ENCODE measurements at places on chromosomes 1 and 21. TPM values are rescaled to one million over a fixed set of nuclear protein-coding genes. Genes with fewer than 3 reads are reported as not detected.
A peak's percentile ranks its signal among the peaks of the same experiment; 100 is the strongest.

RORC gene
- not detected for total RNA-seq

DNA sequence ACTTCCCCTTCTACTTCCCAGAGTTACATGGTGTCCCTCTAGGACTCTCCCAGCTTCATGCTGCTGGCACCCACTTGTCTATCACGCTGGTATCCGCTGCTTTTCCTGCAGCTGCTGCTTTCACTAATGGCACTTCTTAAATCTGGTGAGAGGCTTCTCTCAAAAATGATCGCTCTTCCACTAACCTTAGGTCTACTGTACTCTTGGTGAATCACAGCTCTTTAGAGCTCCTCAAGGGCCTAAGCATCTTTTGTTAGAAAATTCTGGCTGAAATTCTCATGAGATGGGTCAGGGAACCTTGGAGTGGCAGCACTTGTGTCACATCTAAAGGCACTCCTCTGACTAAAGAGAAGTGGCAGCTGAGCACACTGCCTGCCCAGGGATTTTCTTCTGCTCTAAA is 32.1 kb downstream of the ZMYND12 start:
- peaks cover 40% of the 10 kb centered on the region for H3K27me3 ChIP-seq
- peaks cover 33% of the 10 kb centered on the region for H3K4me1 ChIP-seq
- H3K4me3 ChIP-seq: no peak overlapping the region
- DNase-seq: no peak
- H3K27ac ChIP-seq: no peak overlapping the region
- H3K36me3 ChIP-seq: no peaks in the 10 kb centered on the region

DNA sequence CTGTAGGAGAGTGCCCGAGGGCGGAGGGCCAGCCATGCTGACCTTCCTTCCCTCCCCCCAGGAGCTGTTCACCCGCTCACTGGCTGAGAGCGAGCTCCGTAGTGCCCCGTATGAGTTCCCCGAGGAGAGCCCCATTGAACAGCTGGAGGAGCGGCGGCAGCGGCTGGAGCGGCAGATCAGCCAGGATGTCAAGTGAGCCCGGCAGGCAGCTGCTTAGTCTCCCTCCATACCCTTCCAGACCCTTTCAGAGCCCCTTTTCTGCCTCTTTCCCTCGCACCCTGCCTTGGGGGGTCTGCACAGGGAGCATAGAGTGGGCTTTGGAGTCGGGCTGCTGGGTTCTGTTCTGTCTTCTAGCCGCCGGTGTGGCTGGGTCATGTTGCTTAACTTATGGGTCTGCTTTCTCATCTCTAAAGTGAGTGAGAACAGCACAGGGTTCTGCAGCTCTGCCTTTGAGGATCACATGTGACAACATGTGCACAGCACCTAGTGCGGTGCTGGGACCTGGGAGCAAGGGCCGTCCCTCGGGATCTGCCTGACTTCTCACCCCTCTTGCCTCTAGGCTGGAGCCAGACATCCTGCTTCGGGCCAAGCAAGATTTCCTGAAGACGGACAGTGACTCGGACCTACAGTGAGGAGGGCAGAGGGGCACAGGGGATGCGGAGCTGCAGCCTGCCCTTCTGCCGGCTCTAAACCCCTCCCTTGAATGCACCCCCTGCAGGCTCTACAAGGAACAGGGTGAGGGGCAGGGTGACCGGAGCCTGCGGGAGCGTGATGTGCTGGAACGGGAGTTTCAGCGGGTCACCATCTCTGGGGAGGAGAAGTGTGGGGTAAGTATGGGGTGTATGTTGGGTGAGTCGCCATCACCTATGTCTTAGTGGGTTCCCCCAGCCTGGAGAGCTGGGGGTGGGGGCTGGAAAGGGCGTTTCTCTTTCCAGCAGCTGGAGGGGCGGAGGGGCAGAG is 6.2 kb downstream of the AMPD2 start:
- H3K27ac ChIP-seq: peak overlapping the region; percentile 69
- DNase-seq: no peak
- peaks cover 47% of the 10 kb centered on the region for H3K4me1 ChIP-seq
- peak overlapping the region; percentile 28 for H3K4me3 ChIP-seq
- H3K27me3 ChIP-seq: no peaks in the 10 kb centered on the region

DNA sequence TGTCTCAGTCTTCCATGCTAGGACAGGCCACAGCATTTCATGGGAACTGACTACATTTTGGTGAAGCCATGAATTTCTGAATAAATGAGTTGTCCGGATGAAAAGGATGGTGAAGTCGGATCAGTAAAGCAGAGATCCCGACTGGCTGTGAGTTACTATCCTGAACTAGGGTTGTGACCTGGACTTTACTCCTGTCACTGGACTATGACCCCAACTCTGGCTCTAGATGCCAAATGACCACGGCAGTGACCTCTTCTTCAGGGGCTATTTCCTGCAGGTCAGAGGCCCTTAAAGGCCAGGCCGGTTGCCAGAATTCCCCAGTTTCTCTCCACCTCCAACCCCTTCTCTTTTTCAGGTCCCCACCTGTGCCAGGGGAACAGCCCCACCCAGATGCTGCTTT is 1.7 kb upstream of the NECTIN4 start:
- H3K4me1 ChIP-seq: peaks cover 43% of the 10 kb centered on the region
- H3K27ac ChIP-seq: no peak overlapping the region
- peaks cover 2% of the 10 kb centered on the region for H3K27me3 ChIP-seq
- H3K36me3 ChIP-seq: no peaks in the 10 kb centered on the region

TMEM79 gene
- 2.8 TPM for total RNA-seq

DNA sequence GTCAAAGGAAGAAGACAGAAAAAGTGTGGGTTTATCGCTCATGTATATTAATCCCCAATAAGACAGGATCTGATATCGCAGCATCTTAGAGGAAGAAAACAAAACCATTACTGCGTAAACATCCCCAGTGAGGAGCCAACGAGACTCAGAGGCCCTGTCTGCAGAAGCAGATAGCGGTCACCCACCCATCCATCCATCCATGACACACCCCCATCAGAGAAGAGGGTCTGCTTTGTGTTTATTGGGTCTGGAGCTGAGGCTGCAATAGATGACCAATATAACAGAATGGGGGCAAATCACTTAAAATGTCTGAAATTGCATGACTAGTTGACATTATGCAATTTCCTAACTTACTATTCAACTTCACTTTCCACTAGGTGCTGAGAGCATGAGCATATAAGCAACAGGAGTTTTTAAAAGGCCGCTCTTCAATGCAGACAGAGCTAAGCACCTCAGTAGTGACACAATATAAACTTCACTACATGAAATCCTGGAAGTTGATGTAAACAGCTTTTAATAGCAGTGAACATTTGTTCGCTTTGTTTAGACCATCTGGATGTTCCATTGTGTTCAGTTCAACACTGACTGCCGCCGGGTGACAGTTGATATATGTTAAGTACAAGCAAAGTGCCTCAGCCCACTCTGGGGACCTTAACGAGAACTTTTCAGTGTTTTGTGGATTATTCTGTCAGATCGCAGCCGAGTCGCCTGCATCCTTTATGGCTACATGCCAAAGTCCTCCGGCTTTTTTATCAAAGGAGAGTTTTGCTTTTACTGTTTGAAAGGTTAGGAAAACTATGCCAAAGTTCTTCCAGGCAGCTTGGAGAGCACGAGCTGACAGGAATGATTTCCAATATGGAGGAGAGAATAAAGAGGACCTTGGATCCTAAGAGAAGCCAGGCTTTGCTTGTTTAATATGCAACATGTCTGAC is 167.5 kb downstream of the ZNF281 start:
- no peak for DNase-seq
- H3K4me3 ChIP-seq: peak overlapping the region; percentile 84
- peak overlapping the region; percentile 67 for H3K27ac ChIP-seq

LCE2C gene
- not detected for total RNA-seq
